Stimulated activated CD4-positive, alpha-beta T cell treated with anti-CD3 and anti-CD28 coated beads, TNF-alpha, amount 100 ng/mL, for 4 hours (primary cell): ENCODE measurements at places on chromosomes 12 and 14.

- DNase-seq = no peak
These were observed 81.3 kb upstream of the DUSP6 start for GRCh38 chr12:89433634-89434033.

- DNase-seq = no peak
These were observed 966.2 kb downstream of the NRXN3 start for GRCh38 chr14:79136071-79137044.

DNA sequence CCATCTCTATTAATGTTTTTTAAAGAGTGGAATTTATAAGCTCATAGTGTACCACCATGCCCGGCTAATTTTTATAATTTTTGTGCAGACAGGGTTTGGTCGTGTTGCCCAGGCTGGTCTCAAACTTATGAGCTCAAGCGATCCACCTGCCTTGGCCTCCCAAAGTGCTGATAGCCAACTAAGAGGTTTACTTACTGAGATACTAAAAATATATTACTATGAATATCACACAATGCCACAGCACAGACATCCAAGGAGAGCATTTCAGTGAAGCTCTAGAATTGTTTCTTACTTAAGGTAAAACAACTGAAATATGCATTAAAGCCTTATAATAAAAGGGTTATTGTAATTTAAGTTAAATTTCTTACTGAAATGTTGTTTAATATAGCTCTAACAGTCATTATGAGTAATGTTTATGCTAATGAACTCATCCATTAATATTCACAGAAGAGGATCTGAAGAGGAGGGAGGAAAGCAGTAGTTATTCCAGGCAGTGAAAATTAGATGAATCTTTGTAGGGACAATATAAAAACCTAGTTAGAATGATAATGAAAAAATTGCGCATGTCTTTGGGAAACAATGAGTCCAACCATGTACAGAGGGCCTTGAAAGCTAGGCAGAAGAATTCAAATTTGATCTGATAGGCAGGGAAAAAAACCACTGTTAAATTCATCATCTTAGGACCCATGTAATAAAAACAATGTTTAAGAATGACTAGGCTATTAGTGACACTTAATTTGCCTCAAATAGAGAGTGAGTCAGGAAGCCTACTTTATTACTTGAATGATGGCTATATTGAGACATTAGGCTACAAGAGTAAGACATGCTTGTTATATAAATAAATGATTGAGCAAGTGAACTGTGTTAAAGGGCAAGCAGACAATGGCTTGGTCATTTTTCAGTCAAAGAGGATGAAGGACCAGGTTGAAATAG is 99.2 kb downstream of the SLC41A2 start:
- no peak for DNase-seq

DNA sequence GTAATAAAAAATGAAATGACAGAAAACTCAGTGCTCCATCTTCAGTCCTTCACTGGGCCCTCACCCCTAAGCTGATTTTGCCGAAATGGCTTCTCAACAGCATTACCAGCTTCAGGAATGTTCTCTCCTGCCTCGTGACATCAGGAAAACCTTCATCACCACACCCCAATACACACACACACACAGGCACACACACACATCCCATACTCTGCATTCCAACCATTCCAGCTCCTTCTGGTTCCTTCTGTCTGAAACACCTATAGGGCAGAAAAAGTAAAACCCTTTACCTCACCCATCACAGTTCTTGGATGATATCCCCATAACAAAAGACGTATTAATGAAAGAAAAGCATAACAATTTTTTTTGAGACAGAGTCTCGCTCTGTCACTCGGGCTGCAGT is 75.9 kb downstream of the CCDC60 start:
- DNase-seq = no peak
